Right forelimb (tissue), 1 donor: ENCODE measurements at places on chromosomes 16 and 17.

DNA sequence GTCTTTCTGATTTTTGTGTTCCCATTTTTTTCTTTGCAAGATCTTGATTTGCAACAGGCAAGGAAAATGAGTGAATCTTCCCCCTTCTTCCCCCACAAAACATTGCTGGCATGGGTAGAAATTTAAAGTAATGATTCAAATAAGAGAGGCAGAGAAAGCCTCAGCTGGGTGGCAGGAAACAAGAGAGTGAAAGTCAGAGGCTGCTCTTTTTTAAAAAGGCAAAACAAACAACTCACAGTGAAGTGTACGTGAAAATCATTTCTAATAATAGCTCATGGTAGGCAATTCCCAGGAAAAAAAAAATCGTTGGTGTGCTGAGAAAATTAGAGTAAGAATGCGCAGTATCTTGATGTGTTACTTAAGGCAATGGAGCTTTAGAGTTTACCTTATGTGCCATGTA, 229.5 kb downstream of the FTO start:
- DNase-seq, result no peak

DNA sequence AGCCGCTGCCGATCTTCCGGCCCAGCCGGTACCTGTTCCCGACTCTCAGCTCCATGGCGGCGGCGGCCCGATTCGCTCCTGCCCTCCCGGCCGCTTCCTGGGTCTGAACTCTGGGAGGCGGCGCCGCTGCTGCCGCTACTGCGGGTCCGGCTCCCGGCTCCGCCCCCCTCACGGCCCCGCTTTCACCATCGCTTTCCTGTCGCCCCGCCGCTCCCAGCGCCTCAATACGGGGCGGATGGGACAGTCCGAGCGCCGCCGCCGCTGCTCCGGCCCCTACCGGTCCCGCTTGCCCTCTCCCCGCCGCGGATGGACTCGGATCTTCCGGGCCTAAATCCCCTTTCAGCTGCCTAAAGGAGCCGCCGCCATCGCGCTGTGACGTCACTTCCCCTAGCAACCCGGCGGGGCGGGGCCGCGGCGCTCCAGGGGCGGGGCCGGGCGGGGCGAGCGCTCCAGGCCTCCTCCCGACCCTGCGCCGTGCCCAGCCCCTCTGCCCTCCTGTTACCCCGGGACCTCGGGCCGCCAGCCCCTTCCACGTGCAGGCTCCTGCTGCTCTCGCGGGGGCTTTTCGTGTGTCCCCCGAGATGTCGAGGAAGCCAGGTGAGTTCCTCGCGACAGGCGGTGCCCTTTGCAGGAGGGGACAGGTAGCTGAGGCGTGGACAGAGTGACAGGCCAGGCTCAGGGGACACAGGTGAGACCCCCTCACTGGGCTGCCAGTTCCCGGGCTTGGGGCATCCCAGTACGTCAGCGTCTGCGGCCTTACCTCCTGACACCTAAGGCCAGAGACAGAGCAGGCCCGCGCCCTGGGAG, at the start of gene CSNK1D:
Gene CSNK1D (minus strand): TSS at position 374 of the 807 bp plus-strand sequence. CDS start 319 bp downstream, at position 55.
- DNase-seq, result peak; percentile 96

- DNase-seq, result no peak
Measured at GRCh38 chr16:52422307-52422706, 124.6 kb downstream of the TOX3 start.

DNA sequence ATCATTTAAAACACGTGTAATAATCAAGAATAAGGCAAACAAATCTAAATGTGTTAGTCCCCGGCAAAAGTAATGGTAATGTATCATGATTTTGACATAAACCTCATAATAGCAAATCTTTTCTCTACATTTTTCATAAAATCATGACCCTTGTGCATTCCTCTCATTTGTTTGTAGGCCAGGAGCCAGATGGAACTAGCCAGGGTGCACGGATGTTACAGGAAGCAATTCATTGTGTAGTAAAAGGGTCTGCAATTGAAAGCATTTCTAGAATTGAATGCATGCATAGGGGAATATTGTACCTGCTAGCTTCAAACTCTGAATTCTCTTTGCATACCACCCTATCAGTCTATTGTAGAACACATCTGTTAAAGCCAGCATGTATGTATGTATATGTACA, 66.6 kb downstream of the CNTNAP4 start:
- DNase-seq, result no peak

DNA sequence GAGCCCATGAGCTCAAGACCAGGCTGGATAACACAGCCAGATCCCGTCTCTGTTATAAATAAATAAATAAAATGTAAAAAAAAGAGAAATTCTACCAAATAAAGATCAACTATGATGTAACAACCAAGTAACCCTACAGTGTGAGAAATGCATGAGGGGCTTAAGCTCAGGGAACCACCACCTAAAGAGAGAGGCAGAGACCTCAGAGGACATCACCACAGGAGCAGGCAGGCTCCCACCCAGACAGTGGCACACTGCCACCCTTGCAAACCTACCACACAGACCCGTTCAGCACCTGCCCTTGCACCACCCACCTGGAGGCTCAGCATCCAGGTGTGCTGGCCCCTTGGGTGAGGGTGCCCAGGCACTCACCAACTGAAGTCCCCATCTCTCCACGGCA, 45.6 kb downstream of the ANKRD11 start:
- DNase-seq, result no peak
